ENCODE measurements at places on chromosomes 13 and 19.
A peak's percentile ranks its signal among the peaks of the same experiment; 100 is the strongest.

GRCh38 chr13:84487752-84488151 is 605.5 kb upstream of the SLITRK1 start:
- no peaks in the 10 kb centered on the region for H3K27me3 ChIP-seq
- H3K36me3 ChIP-seq: no peaks in the 10 kb centered on the region
- no peak overlapping the region for H3K4me3 ChIP-seq
- no peak overlapping the region for H3K27ac ChIP-seq
- no peak for DNase-seq

GRCh38 chr19:30670562-30671366 is 298.6 kb downstream of the ZNF536 start:
- no peaks in the 10 kb centered on the region for H3K36me3 ChIP-seq
- H3K27ac ChIP-seq: no peak overlapping the region
- H3K27me3 ChIP-seq: peaks cover 46% of the 10 kb centered on the region

DNA sequence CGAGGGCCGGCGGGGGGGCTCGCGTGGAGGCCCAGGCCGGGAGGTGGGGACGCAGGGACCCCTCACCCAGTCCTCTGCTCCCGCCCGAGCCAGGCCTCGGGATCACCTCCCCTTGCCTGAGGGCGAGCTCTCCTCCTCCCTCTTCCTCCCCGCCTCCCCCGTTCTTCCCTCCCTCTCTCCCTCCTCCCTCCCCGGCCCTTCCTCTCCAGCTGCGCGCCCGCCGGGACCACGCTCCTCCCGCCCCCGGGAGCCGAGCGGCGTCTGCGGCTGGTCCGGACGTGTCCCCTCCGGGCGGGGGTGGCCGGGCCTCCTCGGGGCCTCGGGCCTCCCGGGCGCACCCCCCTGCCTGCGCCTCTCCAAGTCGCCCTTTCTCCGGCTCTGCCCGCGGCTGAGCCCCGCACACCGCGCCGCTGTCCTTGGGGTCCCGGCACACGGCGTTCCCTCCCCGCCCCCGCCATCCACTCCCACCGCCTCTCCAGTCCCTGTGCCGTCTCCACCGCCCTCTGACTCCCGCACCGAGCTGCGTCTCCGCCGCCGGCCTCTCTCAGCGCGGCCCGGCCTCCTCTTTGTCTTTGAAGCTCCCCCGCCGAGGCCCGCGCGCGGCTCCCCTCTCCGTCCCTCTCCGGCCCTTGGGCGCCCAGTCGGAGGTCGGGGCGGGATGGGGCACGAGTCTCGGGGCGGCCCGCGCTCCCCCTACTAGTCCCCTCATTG is 5.7 kb downstream of the SOX1 start:
- peaks cover 3% of the 10 kb centered on the region for H3K4me1 ChIP-seq
- no peaks in the 10 kb centered on the region for H3K36me3 ChIP-seq
- DNase-seq: no peak
- no peak overlapping the region for H3K27ac ChIP-seq
- H3K4me3 ChIP-seq: no peak overlapping the region

DNA sequence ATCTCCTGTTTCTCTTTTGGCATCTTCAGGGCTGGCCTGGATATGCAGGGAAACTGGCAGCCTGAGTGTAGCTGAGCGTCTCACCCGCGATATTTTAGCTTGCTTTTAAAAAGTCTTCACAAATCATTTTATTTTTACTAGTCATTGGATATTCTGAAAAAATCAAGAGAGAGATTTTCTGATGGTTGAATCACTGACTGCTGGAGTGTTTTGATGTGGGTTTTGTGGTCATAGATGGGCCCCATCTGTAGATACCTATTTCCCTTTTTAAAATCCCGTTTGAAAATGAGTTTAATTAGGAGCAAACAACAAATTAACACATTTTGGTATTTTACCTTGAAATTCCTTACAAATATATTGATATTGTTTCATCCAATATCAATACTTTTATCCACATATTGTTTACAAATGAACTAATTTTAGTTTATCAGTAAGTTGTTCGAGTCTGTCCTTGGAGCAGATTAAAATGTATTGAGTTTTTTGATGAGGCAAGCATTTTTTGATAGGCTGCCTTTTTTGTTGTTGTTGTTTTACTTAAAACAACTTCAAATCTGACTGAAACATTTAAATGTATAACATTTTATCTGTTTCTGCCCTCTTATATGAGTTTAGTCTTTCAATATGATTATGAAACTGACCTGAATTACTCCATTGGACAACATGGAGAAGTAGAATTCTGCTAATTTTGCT is 21.5 kb upstream of the OXGR1 start:
- H3K36me3 ChIP-seq: no peaks in the 10 kb centered on the region
- H3K4me3 ChIP-seq: no peak overlapping the region
- no peak overlapping the region for H3K27ac ChIP-seq
- H3K27me3 ChIP-seq: peaks cover 4% of the 10 kb centered on the region
- DNase-seq: no peak
- H3K4me1 ChIP-seq: no peaks in the 10 kb centered on the region

DNA sequence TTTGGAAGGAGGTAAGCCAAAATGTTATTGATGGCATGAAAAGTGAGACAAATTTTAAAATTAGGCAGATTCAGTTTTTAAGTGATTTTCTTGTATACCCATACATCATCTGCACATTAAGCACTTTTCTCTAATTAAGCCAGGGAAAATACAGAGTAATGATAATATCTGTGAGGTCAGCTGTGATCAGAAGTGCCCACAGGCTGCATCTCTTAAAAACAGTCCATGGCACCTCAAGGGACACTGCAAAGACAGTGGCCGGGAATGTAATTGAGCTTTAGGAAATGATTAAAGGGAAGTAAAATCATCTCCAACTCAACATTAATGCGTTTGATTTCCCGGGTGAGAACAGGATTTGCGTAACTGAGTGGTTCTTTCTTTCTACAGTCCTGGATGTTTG is 2.0 kb downstream of the COL4A1 start:
- peaks cover 20% of the 10 kb centered on the region for H3K27me3 ChIP-seq
- no peaks in the 10 kb centered on the region for H3K36me3 ChIP-seq
- peak overlapping the region; percentile 78 for H3K4me3 ChIP-seq

DNA sequence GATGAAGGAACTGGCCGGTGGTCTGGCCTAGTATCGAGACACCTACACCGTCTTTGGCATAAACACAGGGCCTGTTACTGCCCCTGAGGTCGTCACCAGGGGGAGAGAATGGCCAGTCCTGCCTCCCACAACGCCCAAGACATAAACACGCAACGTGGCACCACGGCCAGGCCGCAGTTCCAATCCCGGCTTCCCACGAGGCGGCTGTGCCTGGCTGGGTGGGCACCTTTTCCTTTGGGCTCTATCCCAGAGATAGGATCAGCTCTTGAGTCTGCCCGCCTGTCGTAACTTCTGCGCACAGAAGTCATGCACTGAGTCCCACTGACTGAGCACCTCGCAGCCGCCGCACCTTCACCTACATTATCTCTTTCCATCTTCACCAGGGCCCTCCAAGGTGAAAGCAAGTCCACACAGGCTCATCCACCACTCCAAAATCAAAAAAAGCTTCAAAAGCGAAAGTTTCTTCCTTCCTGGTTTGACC is 1.1 kb downstream of the MIER2 start:
- DNase-seq: no peak
- peaks cover 2% of the 10 kb centered on the region for H3K36me3 ChIP-seq
- no peaks in the 10 kb centered on the region for H3K27me3 ChIP-seq

DNA sequence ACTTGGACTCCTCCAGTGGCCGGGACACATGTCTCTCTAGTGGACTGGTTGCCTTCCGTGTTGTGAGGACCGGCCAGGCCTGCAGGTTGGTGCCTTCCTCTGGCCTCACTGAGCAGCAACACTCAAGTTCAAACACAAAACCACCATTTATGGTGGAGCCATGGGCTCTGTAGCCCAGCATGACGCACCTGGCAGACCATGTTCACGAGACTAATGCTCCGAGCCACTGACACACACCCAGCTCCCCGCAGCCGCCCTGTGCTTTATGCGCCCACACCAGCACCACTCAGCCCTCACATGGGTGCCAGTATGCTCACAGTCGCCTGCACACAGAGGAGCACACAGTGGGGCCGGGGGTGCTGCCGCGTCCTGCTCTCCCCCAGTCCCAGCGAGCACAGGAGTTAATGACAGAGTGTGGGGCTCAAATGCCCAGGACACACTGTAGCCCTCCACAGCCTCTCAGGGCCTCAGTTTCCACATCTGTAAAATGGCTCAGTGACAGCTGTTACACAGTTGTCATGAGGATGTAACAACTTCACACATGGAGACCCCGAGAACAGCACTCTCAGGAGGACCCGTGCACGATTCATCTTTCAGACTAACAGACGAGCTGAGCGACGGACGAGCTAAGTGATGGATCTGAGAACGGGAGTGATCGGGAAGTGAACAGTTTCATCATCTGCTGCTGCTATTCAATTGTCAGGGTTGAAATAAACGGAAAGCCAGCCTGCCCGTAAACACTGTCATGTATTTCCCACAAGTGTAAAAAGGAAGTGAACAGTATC is 7.8 kb downstream of the GAS6 start:
- no peak overlapping the region for H3K27ac ChIP-seq
- no peaks in the 10 kb centered on the region for H3K36me3 ChIP-seq
- no peak overlapping the region for H3K4me3 ChIP-seq
- no peaks in the 10 kb centered on the region for H3K27me3 ChIP-seq
- DNase-seq: peak; percentile 41
- H3K4me1 ChIP-seq: peaks cover 70% of the 10 kb centered on the region

- DNase-seq: no peak
- H3K27me3 ChIP-seq: no peaks in the 10 kb centered on the region
- no peak overlapping the region for H3K4me3 ChIP-seq
- H3K27ac ChIP-seq: no peak overlapping the region
These were observed 24.9 kb downstream of the GADD45B start for GRCh38 chr19:2500841-2501261.

- H3K4me1 ChIP-seq: peaks cover 41% of the 10 kb centered on the region
- DNase-seq: no peak
- H3K27me3 ChIP-seq: no peaks in the 10 kb centered on the region
- H3K36me3 ChIP-seq: no peaks in the 10 kb centered on the region
These were observed 1.2 kb downstream of the MTIF3 start for GRCh38 chr13:27449081-27449603.

DNA sequence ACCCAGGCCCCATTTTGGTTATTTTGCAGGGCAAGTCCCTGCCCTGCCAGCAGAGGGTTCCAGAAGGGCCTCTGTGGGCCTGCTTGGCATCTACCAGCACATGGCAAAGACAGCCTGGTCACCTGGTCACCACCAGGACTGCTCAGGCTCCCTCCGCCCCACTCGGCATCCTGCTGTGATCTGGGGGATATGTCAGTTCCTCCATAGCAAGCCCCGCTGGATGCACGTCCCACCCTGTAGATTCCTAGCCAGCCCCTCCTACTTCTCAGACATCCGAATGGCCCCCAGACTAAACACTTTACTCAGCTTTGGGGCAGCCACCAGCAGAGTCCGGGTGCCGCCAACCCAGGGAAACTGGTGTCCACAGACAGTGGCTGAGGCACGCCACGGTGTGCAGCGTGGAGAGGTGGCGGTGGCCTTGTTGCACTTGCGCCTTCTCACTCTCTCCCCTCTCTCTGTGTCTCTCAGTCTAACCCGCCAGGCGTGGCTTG is 31.8 kb upstream of the USE1 start:
- peak overlapping the region; percentile 27 for H3K27ac ChIP-seq
- DNase-seq: no peak
- H3K4me3 ChIP-seq: no peak overlapping the region

GRCh38 chr13:97539651-97540610 is 106.0 kb downstream of the RAP2A start:
- no peak overlapping the region for H3K4me3 ChIP-seq
- H3K27ac ChIP-seq: no peak overlapping the region
- no peak for DNase-seq
- H3K27me3 ChIP-seq: no peaks in the 10 kb centered on the region
- H3K4me1 ChIP-seq: no peaks in the 10 kb centered on the region

GRCh38 chr13:106918557-106918860 is 350.6 kb upstream of the ARGLU1 start:
- no peaks in the 10 kb centered on the region for H3K27me3 ChIP-seq
- DNase-seq: no peak
- no peaks in the 10 kb centered on the region for H3K36me3 ChIP-seq
- peak overlapping the region; percentile 63 for H3K4me3 ChIP-seq

GRCh38 chr19:51926426-51926783 is 867 bp upstream of the ZNF613 start:
- no peak for DNase-seq
- H3K36me3 ChIP-seq: peaks cover 18% of the 10 kb centered on the region
- H3K4me1 ChIP-seq: peaks cover 9% of the 10 kb centered on the region
- no peaks in the 10 kb centered on the region for H3K27me3 ChIP-seq

- peaks cover 11% of the 10 kb centered on the region for H3K36me3 ChIP-seq
- no peak for DNase-seq
- H3K27me3 ChIP-seq: no peaks in the 10 kb centered on the region
- H3K4me1 ChIP-seq: peaks cover 18% of the 10 kb centered on the region
- H3K27ac ChIP-seq: no peak overlapping the region
- no peak overlapping the region for H3K4me3 ChIP-seq
These were observed 53.3 kb upstream of the RAP2A start for GRCh38 chr13:97380696-97381095.

DNA sequence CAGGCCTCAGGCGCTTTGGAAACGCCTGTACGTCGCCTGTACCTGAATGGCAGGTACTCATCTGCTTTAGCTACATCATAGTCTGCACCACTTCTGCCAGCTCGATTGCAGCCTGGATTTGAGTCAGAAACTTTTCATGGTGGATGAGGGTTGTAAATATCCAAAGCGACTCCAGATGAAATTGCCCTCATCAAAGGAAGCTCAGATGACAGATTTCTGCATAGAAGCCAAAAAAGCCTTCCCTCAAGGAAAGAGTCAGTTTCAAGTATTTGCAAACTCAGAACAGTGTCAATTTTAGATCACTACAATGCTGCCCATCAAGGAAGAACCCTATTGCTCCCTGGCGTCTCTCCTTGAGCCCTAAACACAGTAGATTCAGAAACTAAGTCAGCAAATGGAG is 38.8 kb upstream of the IGFL4 start:
- H3K27ac ChIP-seq: no peak overlapping the region
- no peak overlapping the region for H3K4me3 ChIP-seq
- H3K27me3 ChIP-seq: peaks cover 35% of the 10 kb centered on the region
- no peaks in the 10 kb centered on the region for H3K36me3 ChIP-seq

DNA sequence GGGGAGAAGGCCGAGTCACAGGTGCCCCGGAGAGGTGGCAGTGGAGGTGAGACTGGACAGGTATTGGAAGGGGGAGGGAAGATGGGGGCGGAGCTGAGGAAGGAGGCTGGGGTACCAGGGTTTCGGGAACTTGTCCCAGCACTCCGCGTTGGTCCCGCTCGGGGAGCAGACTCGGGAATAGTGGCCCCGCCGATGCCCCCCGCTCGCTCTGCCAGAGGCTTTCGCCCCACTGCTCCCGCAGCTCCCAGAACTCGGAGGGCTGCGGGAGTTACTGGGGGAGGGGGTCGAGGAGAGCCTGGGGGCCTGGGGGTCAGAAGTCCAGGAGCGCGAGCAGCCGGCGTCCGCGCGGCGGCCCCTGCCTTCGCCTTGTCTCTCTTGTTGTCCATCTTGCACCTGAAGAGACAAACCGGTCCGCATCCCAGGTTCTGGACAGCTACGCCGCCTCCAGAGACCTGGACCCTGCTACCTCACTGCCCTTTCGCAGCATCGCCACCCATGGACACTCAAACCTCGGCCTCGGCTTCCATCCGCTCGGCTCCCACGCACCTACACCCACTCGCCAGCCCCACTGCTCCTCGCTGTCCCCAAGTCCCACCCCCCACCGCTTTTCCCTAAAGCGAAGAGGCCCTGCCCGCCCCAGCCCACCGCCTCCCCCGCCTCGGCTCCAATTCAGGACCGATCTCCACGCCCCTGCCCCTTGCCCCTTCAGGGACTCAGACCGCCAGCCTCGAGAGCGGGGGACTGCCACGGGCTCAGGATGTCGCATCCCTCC is 700 bp downstream of the PRR36 start:
- H3K4me3 ChIP-seq: peak overlapping the region; percentile 48
- peaks cover 25% of the 10 kb centered on the region for H3K27me3 ChIP-seq
- no peak for DNase-seq

All from lower lobe of right lung (tissue), 2 donors.